CD4-positive, alpha-beta memory T cell (primary cell): ENCODE measurements at places on chromosomes 2 and 18. TPM values are rescaled to one million over a fixed set of nuclear protein-coding genes. Genes with fewer than 3 reads are reported as not detected.

IGFBP5 gene
- total RNA-seq, result not detected

CROCC2 gene
- not detected for total RNA-seq

DNA sequence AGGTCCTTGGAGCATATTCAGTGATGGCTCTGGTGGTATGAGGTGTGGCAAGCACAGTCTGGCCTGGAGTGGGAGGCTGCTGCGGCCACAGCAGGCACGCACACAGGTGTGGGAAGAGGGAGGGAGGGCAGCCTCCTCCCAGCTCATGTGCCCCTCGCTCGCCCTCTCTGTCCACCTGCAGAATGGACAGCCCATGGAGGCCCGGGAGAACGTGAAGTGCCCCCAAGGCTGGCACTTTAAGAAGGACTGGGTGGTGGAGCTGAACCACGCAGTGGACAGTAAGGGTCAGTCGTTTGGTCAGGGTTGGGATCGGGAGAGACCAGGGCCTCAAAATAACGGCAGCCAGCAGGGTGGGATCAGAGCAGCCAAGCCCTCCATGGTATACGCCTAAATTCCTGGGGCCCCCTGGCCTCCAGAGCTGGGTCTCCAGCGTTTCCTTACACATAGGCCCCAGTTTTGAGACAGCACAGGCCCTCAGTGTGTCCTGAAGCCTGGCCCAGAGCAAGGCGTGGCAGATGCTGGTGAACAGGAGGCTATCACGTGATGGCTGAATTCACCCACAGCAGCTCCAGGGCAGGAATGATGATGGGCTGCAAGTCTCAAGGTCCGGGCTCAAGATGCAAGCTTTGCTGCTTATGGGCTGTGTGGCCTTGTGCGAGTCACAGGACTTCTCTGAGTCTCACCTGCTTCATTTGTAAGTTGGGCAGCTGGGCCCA lies 47.9 kb downstream of the FER1L5 start:
- H3K4me1 ChIP-seq, result no peaks in the 10 kb centered on the region
- H3K27me3 ChIP-seq, result no peaks in the 10 kb centered on the region
- no peak overlapping the region for H3K27ac ChIP-seq

- DNase-seq, result no peak
- H3K36me3 ChIP-seq, result no peaks in the 10 kb centered on the region
- no peak overlapping the region for H3K4me3 ChIP-seq
- no peaks in the 10 kb centered on the region for H3K27me3 ChIP-seq
- no peaks in the 10 kb centered on the region for H3K4me1 ChIP-seq
These were observed 140.2 kb downstream of the TWIST2 start for GRCh38 chr2:238988105-238988504.

DNA sequence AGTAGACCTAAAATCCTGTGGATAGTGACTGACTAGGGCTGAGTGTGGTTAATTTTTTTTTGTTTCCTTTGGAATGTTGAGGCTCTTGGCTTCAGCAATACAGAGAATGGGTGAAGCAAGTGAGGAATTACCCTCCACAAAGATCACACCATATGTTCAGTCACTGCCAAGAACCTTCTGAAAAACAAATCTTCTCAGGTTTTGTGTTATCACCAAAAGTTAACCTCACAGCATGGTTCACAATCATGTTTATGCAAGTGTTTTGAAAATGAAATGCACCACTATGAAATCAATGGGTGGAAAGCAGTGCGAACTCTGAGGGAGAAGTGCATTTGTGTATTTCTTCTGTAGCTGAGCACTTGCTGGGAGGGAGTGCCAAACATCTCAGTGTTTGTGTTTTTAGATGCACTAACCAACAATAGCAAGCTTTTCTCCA lies 44.4 kb downstream of the SPATS2L start:
- DNase-seq, result no peak
- H3K4me1 ChIP-seq, result no peaks in the 10 kb centered on the region
- H3K27ac ChIP-seq, result no peak overlapping the region
- no peak overlapping the region for H3K4me3 ChIP-seq
- no peaks in the 10 kb centered on the region for H3K27me3 ChIP-seq

DNA sequence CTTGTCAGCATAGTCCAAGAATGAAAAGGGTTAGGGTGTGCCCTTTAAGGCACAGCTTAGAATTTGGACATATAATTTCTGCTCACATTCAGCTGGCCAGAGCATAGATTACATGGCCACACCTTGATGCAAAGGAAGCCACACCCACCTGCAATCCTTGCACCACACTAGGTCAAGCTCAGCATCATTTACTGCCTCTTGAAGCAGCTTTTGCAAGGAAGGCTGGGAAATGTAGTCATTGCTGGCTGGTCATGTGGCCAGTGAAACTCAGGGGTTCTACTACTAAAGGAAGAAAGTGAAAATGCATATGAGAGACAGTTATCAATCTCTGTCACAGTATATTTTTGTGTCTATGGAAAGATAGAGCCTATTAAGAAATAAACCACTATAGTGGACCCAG lies 159.3 kb downstream of the GFPT1 start:
- H3K4me1 ChIP-seq, result no peaks in the 10 kb centered on the region
- no peak overlapping the region for H3K27ac ChIP-seq

GRCh38 chr18:9838144-9838877 lies 47.5 kb upstream of the TXNDC2 start:
- DNase-seq, result no peak
- H3K27ac ChIP-seq, result no peak overlapping the region
- no peaks in the 10 kb centered on the region for H3K36me3 ChIP-seq
- no peak overlapping the region for H3K4me3 ChIP-seq
- no peaks in the 10 kb centered on the region for H3K4me1 ChIP-seq
